Spinal cord (tissue), 10 donors: ENCODE measurements at places on chromosomes 11 and 22. TPM values are rescaled to one million over a fixed set of nuclear protein-coding genes. Genes with fewer than 3 reads are reported as not detected.
A peak's percentile ranks its signal among the peaks of the same experiment; 100 is the strongest.

- H3K27ac ChIP-seq = no peak overlapping the region
- no peak overlapping the region for H3K4me3 ChIP-seq
- H3K27me3 ChIP-seq = no peaks in the 10 kb centered on the region
- no peaks in the 10 kb centered on the region for H3K4me1 ChIP-seq
- H3K36me3 ChIP-seq = no peaks in the 10 kb centered on the region
Measured at GRCh38 chr22:25765016-25765367, 23.0 kb downstream of the MYO18B start.

- H3K27me3 ChIP-seq = no peaks in the 10 kb centered on the region
- no peak overlapping the region for H3K4me3 ChIP-seq
- H3K36me3 ChIP-seq = no peaks in the 10 kb centered on the region
- no peak overlapping the region for H3K27ac ChIP-seq
- no peaks in the 10 kb centered on the region for H3K4me1 ChIP-seq
- DNase-seq = no peak
Measured at GRCh38 chr11:21615955-21616371, 576.9 kb upstream of the ANO5 start.

DNA sequence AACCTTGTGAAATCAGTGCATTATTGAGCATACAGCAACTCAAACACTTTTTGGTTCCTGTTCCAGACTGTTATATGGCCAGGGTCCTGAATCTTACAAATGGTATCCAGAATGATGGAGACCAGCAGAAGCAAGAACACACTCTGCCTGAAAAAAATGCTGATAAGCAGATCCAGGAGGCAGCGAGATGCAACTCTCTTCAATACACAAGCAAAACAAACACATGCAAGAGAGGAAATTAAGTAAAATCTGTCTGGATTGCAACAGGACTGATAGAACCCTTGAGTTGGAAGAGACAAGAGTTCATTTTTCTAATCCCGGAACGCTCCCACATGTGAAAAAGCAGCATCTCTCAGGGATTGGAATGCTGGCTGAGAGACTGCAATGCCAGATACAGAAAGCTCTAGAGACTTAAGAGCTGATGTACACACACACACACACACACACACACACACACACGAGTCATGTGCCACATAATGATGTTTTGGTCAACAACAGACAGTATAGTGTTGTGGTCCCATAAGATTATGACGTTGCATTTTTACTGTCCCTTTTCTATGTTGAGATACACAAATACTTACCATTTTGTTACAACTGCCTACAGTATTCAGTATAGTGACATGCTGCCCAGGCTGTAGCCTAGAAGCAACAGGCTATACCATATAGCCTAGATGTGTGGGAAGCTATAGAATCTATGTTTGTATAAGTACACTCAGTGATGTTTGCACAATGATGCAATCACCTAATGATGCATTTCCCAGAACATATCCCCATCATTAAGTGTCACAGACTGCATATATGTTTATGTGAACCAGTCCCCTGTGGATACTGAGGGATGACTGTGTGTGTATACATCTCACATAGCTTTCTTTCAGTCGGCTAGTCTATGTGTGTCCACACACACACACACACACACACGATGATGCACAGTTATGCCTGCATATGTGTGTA is 406.6 kb downstream of the LARGE1 start:
- H3K4me3 ChIP-seq = no peak overlapping the region
- DNase-seq = no peak
- peaks cover 8% of the 10 kb centered on the region for H3K4me1 ChIP-seq
- no peaks in the 10 kb centered on the region for H3K27me3 ChIP-seq

- no peaks in the 10 kb centered on the region for H3K36me3 ChIP-seq
- H3K4me1 ChIP-seq = peaks cover 4% of the 10 kb centered on the region
Measured at GRCh38 chr11:59674291-59674690, 5.5 kb upstream of the PATL1 start.

GRCh38 chr11:36498721-36499120 is 11.4 kb downstream of the TRAF6 start:
- H3K27ac ChIP-seq = no peak overlapping the region
- no peak for DNase-seq
- peaks cover 18% of the 10 kb centered on the region for H3K36me3 ChIP-seq
- H3K4me3 ChIP-seq = no peak overlapping the region
- no peaks in the 10 kb centered on the region for H3K4me1 ChIP-seq
- no peaks in the 10 kb centered on the region for H3K27me3 ChIP-seq

- no peaks in the 10 kb centered on the region for H3K36me3 ChIP-seq
- H3K4me1 ChIP-seq = peaks cover 2% of the 10 kb centered on the region
- no peak overlapping the region for H3K27ac ChIP-seq
- H3K27me3 ChIP-seq = no peaks in the 10 kb centered on the region
- no peak overlapping the region for H3K4me3 ChIP-seq
Measured at GRCh38 chr11:129723761-129724162, 91.9 kb upstream of the TMEM45B start.

DNA sequence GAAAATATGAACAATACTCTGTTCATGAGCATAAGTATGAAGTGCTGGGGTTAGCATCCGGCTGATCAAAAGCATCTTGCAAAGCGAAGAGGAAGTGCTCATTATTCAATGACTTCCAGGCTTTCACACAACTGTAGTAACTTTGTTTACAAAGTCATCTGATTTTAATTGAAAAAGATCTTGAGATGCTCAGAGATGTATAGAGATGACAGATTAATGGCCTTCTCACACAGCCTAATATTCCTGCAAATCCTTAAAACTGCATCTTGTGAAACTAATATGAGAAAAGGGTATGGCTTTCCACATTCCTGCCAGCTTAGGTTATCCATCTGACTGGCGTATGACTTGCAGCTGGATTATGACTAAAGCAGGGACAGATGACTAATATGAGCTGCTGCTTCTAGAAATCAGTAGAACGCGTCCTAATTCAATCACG is 125.4 kb downstream of the CASP12 start:
- no peak overlapping the region for H3K4me3 ChIP-seq
- peak; percentile 35 for DNase-seq
- peak overlapping the region; percentile 61 for H3K27ac ChIP-seq
- no peaks in the 10 kb centered on the region for H3K4me1 ChIP-seq

The ANGPTL5 gene
- 1.9 TPM for total RNA-seq

The LDHAL6A gene
- 0.20 TPM for total RNA-seq

The TEX54 gene
- total RNA-seq = not detected

The CYB5R3 gene
- 83.7 TPM for total RNA-seq

The EFCAB6 gene
- total RNA-seq = 5.9 TPM
